ENCODE measurements at places on chromosomes 16 and 17. TPM values are rescaled to one million over a fixed set of nuclear protein-coding genes. Genes with fewer than 3 reads are reported as not detected.

GRCh38 chr17:8726941-8727555 lies 17.6 kb downstream of the CCDC42 start:
- H3K4me3 ChIP-seq: no peak overlapping the region
- peaks cover 4% of the 10 kb centered on the region for H3K36me3 ChIP-seq
- no peak overlapping the region for H3K27ac ChIP-seq

DNA sequence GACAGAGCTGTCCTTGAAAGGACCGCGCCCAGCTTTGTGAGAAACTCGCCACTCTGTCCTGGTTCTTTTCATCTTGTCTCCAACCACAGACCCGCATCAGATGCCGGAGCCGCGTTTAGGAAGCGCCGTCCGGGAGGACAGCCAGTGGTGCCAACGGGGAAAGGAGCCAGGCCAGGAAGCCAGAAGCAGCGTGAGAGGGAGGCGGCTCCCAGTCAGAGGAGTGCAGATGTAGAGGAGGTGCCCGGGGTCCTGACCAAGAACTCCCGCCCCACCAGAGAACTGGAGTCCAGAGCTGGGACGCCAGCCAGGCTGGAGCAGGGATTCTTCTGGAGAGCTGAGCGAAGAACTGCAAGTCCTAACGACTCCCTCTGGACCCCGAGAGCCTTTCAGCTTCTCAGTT lies 49.3 kb upstream of the TNRC6C start:
- no peaks in the 10 kb centered on the region for H3K4me1 ChIP-seq
- peaks cover 20% of the 10 kb centered on the region for H3K27me3 ChIP-seq
- no peak overlapping the region for H3K27ac ChIP-seq
- no peak for DNase-seq
- H3K36me3 ChIP-seq: no peaks in the 10 kb centered on the region

GRCh38 chr17:16486373-16487250 lies 5.4 kb downstream of the LRRC75A start:
- peak overlapping the region; percentile 41 for H3K27ac ChIP-seq
- no peak for DNase-seq
- H3K36me3 ChIP-seq: no peaks in the 10 kb centered on the region

GRCh38 chr16:3259836-3260235 lies 3.4 kb upstream of the MEFV start:
- no peaks in the 10 kb centered on the region for H3K27me3 ChIP-seq
- no peak overlapping the region for H3K4me3 ChIP-seq
- DNase-seq: no peak
- peaks cover 12% of the 10 kb centered on the region for H3K4me1 ChIP-seq

DNA sequence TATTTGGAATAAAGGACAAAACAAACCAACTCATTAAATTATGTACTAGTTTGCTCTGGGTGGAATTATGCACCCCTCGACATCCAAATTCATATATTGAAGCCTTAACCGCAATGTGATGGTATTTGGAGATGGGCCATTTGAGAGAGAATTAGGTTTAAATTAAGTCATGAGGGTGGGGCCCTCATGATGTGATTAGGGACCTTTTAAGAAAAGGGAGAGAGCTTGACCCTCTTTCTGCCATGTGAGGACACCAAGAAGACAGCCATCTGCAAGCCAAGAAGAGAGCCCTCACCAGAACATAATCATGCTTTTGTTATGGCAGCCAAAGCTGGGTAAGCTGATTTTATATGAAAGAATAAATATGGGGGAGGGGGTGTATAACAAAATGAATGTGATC lies 2.0 kb downstream of the C16orf87 start:
- H3K4me1 ChIP-seq: peaks cover 21% of the 10 kb centered on the region
- H3K27ac ChIP-seq: peak overlapping the region; percentile 98
- peak overlapping the region; percentile 55 for H3K4me3 ChIP-seq
- H3K36me3 ChIP-seq: peaks cover 4% of the 10 kb centered on the region
- no peak for DNase-seq

GRCh38 chr17:78893684-78894083 lies 9.3 kb downstream of the CEP295NL start:
- peaks cover 9% of the 10 kb centered on the region for H3K27me3 ChIP-seq
- no peak overlapping the region for H3K4me3 ChIP-seq
- no peaks in the 10 kb centered on the region for H3K36me3 ChIP-seq
- DNase-seq: no peak

DNA sequence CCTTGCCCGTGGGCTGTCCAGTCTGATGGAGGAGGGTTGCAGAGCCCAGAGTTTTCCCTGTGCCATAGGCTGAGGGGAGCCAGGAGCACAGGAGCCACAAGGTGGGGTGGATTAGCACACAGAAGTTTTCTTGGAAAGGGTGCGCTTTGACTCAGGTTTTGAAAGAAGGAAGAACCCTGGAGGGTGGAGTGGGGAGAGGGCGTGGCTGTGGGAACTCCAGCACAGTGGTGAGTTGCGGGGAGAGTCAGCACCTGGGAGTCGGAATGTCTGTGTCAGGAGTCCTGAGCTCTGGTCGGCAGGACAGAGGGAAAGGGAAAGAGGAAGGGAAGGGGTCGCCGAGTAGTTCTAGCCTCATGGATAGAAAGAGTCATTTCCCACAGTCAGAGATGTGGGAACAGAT lies 8.9 kb upstream of the KRT14 start:
- H3K36me3 ChIP-seq: no peaks in the 10 kb centered on the region
- no peak overlapping the region for H3K4me3 ChIP-seq
- peaks cover 35% of the 10 kb centered on the region for H3K27me3 ChIP-seq
- no peak overlapping the region for H3K27ac ChIP-seq

DNA sequence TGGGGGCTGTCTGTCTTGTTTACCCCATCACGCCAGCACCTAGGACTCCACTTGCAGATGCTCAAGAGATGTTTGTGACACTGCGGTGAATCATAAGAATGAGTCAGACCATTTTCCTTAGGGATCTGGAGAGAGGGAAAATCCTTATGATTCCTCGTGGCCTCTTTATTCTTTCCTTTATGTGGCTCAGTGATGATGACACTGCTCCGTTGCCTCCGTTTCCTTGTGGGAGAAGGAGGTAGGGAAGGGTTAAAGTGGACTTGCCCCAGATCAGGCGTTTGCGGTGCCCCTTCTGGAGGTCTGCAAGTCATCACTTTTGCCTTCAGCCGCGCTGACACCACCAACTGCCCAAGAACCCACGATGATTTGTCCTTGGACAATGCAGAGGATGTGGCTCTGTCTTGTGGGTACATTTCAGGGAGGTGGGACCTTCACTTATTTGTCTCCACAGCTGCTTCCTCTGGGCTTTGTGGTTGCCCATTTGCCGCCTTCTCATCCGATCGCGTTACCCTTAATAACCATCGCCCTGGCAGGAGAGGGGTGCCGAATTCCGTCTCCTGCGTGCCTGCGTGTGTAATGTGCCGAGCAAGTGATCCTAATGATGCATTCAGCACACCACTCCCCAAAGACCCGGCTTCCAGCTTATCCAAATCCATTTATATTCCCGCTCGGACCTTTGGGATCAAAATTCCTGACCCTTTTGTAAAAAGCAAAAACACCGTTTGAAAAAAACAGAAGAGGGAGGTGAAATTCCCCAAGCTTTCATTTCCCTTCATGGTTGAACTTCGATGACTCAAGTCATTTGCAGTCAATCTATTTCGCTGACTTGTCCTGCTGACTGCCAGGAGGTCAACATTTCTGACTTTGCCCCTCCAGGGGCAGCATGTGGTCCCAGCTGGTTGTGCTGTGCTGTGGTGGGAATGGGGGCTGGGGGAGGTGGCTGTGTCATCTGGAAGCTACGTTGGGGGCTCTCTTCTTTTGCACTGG lies 87.2 kb upstream of the IRX3 start:
- H3K27ac ChIP-seq: no peak overlapping the region
- no peak for DNase-seq
- H3K4me3 ChIP-seq: no peak overlapping the region
- peaks cover 3% of the 10 kb centered on the region for H3K4me1 ChIP-seq
- peaks cover 45% of the 10 kb centered on the region for H3K27me3 ChIP-seq

- H3K4me1 ChIP-seq: peaks cover 6% of the 10 kb centered on the region
- peaks cover 6% of the 10 kb centered on the region for H3K36me3 ChIP-seq
- no peak for DNase-seq
- H3K4me3 ChIP-seq: no peak overlapping the region
- peaks cover 67% of the 10 kb centered on the region for H3K27me3 ChIP-seq
Measured at GRCh38 chr17:36182176-36183000, 6.0 kb upstream of the TBC1D3B start.

DNA sequence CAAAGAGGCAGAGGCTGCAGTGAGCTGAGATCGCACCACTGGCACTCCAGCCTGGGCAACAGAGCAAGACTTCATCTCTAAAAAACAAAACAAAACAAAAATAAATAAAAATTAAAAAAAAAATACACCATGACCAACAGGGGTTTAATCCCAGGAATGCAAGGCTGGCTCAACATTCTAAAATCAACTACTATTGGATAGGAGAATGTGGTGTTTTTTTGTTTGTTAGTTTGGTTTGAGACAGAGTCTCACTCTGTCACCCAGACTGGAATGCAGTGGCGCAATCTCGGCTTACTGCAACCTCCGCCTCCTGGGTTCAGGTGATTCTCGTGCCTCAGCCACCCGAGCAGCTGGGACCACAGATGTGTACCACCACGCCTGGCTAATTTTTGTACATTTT lies 19.9 kb downstream of the GFOD2 start:
- DNase-seq: no peak
- no peaks in the 10 kb centered on the region for H3K36me3 ChIP-seq
- no peaks in the 10 kb centered on the region for H3K27me3 ChIP-seq
- peaks cover 21% of the 10 kb centered on the region for H3K4me1 ChIP-seq

GRCh38 chr17:42484304-42484703 lies 25.6 kb downstream of the ATP6V0A1 start:
- peak; percentile 45 for DNase-seq
- H3K27me3 ChIP-seq: no peaks in the 10 kb centered on the region
- H3K4me3 ChIP-seq: peak overlapping the region; percentile 68

- H3K36me3 ChIP-seq: no peaks in the 10 kb centered on the region
- H3K4me3 ChIP-seq: no peak overlapping the region
- peaks cover 13% of the 10 kb centered on the region for H3K4me1 ChIP-seq
- DNase-seq: no peak
Measured at GRCh38 chr17:39244016-39244599, 18.4 kb upstream of the STAC2 start.

DNA sequence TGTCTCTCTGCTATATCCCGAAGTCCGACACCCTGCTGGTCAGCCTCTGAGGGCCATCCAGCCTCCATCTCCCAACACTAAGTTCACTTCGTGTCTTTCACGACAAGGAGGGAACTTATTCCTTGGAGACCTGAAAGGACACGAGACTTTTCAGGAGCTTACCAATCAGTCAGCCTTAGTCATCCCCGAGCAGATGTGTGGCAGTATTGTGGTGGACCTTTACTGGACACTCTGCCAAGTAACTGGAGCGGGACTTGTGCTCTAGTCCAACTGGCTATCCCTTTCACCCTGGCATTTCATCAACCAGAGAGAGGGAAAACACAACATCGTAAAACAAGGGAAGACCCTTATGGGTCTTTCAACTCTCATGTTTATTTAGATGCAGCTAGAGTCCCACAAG lies 87.1 kb downstream of the EMP2 start:
- H3K4me3 ChIP-seq: no peak overlapping the region
- no peak overlapping the region for H3K27ac ChIP-seq
- H3K27me3 ChIP-seq: no peaks in the 10 kb centered on the region
- peaks cover 2% of the 10 kb centered on the region for H3K4me1 ChIP-seq

- peaks cover 6% of the 10 kb centered on the region for H3K4me1 ChIP-seq
- H3K27me3 ChIP-seq: no peaks in the 10 kb centered on the region
- H3K4me3 ChIP-seq: no peak overlapping the region
Measured at GRCh38 chr16:2054543-2055245, 6.9 kb downstream of the TSC2 start.

GRCh38 chr16:85546585-85547447 lies 66.3 kb upstream of the GSE1 start:
- H3K4me1 ChIP-seq: peaks cover 8% of the 10 kb centered on the region
- DNase-seq: no peak
- H3K27ac ChIP-seq: no peak overlapping the region
- no peaks in the 10 kb centered on the region for H3K36me3 ChIP-seq
- H3K27me3 ChIP-seq: no peaks in the 10 kb centered on the region

DNA sequence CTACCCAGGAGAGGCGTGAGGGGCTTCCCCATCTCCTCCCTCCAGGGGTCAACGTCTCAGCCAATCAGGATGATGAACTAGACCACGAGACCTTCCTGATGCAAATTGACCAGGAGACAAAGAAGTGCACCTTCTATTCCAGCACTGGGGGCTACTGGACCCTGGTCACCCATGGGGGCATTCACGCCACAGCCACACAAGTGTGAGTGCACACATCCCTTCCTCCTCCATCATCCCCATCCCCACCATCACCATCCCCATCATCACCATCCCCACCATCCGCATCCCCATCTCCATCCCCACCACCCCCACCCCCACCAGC lies 6.8 kb downstream of the FSCN2 start:
- H3K27ac ChIP-seq: no peak overlapping the region
- no peak overlapping the region for H3K4me3 ChIP-seq
- H3K36me3 ChIP-seq: no peaks in the 10 kb centered on the region
- DNase-seq: no peak
- H3K4me1 ChIP-seq: peaks cover 2% of the 10 kb centered on the region

- H3K4me3 ChIP-seq: peak overlapping the region; percentile 98
- H3K27me3 ChIP-seq: no peaks in the 10 kb centered on the region
- peaks cover 22% of the 10 kb centered on the region for H3K4me1 ChIP-seq
- DNase-seq: peak; percentile 86
- H3K36me3 ChIP-seq: peaks cover 7% of the 10 kb centered on the region
- H3K27ac ChIP-seq: peak overlapping the region; percentile 97
Measured at GRCh38 chr16:89721546-89722391, 432 bp downstream of the ZNF276 start.

GRCh38 chr17:39639043-39639442 lies 2.1 kb downstream of the STARD3 start:
- H3K4me3 ChIP-seq: peak overlapping the region; percentile 15
- H3K27ac ChIP-seq: peak overlapping the region; percentile 95
- peaks cover 47% of the 10 kb centered on the region for H3K4me1 ChIP-seq
- no peaks in the 10 kb centered on the region for H3K27me3 ChIP-seq
- peaks cover 2% of the 10 kb centered on the region for H3K36me3 ChIP-seq

The TMEM235 gene
- not detected for total RNA-seq

The KRTAP2-3 gene
- total RNA-seq: not detected

The DNASE1L2 gene
- total RNA-seq: 0.37 TPM

The GPR142 gene
- not detected for total RNA-seq

The SMIM36 gene
- not detected for total RNA-seq

The KRT31 gene
- not detected for total RNA-seq

The PIK3R6 gene
- 0.67 TPM for total RNA-seq

The CCL3 gene
- 5.8 TPM for total RNA-seq

The C1QTNF1 gene
- 0.13 TPM for total RNA-seq

The PRM2 gene
- total RNA-seq: not detected

Data from T-helper 17 cell (primary cell).